ENCODE measurements at places on chromosomes 1 and 21.

DNA sequence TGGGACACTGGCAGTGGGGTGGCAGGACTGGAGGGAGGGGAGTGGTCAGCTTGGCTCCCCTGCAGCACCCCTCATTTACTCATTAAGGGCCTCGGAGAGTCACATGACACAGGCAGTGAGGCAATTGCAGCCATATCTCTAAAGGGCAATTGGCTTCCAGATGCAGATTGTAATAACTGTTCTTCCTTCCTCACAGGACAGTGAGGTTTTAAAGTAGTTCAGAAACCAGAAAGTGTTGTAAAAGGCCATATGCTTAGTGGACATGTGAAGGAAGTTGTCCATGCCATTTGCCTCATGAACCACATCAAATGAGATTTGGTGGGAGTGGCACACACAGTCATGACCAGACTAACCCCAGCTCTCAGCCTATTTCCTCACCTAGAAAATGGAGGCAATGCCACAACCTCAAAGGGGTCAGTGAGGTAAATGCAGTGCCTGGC is 11.1 kb downstream of the MTX1 start:
- peak; percentile 70 for DNase-seq

DNA sequence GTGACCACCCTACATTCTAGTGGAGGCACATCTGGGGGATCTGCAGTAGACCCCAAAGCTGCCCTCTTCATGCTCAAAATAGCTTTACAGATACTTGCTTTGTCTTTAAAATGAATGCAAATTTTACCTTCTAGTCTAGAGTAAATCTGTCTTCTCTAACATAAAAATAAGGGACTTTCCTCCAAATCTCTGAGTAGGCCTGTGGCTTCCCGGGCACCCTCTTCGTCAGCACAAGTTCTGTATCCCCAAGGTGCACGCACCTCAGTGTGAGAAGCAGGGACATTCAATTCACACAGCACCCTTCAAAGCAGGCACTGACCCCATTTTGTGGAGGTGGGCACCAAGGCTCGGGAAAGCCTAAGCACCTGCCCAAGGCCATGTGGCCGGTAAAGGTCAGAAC is 19.0 kb downstream of the MEF2D start:
- DNase-seq: no peak

GRCh38 chr1:201023920-201024624 is 558 bp upstream of the KIF21B start:
- peak; percentile 36 for DNase-seq

- DNase-seq: peak; percentile 38
These were observed 19.3 kb downstream of the TRMT13 start for GRCh38 chr1:100152271-100152670.

DNA sequence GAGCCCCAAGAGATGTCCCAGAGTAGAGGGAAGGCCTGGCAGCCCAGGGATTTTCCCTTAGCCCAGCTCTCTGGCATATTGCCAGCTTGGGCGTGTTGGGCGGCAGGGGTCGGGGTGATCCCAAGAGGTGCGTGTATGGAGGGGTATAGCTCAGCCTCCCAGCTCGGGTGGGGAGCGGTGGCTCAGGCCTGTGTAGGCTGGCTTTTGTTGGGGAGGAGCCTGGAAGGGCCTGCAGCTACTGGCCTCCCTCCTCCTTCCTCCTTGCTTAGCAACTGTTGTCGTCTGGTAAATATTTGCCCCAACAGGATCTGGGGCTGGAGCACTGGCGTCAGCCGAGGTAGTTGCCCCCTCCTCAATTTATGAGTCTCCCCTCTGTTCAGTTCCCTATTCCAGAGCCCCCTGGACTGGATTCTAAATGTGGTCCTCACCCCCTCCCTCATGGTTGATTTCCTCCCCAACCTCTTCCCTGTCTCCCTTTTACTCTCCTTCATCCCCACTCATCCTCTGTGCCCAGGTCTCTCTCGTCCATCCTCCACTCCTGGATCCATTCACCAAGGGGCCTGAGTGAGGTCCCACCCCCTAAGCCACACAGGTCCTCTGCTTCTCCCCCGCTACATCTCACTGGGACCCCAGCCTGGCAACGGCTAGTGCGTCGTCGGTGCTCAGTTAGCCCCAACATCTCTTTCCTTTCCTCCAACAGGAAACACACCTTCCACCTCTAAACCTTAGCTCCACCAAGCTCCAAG is 10.3 kb upstream of the LMNA start:
- DNase-seq: peak; percentile 57

Measured in suppressor macrophage treated with lipopolysaccharide for 4 hours (primary cell).